Stimulated activated CD4-positive, alpha-beta T cell treated with anti-CD3 and anti-CD28 coated beads, Interleukin-2, amount 100 ng/mL, for 48 hours (primary cell): ENCODE measurements at places on chromosomes 3 and 15.

GRCh38 chr15:78889000-78889399 lies 16.3 kb downstream of the MORF4L1 start:
- no peak for DNase-seq

DNA sequence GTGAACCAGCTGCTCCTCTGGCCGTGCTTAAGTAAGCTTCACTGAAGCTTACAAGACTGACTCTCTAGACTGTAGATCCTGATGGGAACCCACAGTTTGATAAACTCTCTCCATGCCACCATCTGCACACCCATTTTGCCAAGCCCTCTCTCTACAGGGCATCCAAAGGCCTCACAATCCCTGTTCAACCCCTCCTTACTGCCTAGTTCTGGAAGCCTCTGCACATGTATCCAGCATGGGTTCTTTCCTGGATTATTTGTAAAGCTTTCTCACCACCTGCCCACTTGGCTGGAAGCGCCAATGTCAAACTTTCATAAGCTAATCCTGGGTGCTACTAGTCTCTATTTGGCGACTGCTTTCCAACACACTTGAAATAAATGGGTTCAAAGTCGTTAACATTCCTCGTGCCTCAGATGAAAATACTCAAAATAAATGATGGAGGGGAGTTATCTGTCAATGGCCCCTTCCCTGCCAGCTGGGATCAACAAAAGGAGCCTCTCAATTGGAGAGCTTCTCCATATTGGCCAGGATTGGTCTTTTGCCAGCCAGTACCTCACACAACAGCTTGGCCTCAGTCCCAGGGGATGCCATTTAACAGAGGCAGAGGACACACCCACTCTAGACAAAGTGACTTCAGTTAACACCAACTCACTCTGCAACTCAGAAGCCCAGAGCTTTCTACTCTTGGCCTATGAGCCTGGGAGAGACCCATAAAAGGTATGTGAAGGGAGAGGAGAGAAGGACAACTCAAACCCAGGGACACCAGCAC lies 48.1 kb downstream of the SH3BP5 start:
- DNase-seq, result no peak

DNA sequence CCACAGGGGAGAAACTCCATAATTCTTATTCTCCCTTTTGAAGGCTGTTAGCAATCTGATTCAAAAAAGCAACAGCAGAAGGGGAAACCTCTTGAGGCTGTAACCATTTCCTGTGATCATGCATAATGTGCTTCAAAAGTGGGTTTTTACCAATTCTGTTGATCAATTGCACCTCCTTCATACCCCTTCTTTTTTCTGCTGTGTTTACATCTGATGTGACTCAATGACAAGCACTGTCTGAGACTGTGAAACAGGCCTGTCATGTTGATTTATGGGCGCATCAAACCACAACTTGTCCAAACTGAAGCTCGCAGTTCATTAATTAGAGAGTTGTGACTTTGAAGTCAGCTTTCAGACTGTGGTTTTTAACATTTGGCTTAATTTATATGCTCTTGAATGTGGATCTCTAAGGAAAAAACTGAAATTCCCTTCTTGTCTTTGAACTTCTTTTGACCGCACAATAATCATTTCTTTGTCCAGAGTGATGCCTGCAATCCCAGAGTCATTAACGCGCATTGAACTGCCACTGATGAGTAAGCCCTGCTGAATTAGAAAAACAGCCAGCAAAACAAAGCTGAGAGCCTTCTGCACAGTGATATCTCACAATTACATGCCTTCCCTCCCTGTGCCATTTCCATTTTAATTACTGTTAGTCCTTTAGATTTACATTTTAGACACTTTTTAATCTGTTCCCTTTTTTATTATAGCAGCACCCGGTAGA lies 532.8 kb downstream of the FOXP1 start:
- no peak for DNase-seq

DNA sequence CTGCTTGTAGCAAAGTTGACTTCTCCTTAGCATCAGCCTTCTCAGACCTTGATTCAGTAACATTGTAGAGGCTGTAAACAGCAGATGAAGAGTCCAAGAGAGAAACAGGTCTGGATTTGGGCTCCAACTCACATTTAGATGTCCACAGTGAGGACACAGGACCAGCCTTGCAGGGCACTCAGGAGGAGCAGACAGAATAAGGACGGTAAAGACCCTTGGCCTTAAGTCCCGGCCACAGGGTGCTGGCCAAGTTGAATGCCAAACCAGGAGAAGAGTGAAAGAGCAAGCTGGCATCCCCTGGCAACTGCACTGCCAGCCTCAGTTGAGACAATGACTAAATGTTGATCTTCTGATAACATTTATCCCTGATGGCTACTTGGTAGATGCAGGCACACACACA lies 136.3 kb downstream of the LRRK1 start:
- DNase-seq, result no peak

DNA sequence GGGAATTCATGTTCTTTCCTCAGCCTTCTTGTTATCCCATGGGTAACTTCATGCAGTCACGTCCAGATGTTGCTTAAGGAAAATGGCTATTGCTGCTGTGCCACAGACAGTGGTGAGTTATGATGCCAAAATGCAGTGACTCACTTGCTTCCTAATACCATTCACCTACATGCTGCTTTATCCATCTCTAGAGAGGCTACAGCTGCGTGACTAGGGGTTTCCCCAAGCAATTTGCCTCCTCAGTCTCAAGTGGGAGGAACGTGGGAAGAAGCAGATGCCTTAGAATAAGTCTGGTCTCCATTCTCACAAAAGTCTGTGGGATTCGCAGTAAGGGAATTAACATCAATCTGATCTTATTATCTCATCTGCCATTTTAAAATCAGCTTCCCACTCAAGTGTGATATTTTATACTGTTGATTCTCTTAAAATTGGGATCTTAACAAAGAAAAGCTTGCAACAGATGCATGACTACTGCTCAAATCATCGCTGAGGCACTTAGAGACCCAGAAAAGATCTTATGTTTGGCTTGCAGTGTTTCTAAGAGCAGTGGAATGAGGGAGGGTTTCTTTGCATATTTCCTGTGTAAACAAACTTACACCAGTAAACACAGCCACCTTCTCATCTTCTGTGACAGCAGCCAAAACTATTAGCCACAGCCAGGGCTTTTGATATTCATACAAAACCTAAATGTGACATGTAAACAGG lies 62.0 kb upstream of the ACP3 start:
- DNase-seq, result no peak

GRCh38 chr3:57948781-57949242 lies 59.4 kb upstream of the FLNB start:
- no peak for DNase-seq

DNA sequence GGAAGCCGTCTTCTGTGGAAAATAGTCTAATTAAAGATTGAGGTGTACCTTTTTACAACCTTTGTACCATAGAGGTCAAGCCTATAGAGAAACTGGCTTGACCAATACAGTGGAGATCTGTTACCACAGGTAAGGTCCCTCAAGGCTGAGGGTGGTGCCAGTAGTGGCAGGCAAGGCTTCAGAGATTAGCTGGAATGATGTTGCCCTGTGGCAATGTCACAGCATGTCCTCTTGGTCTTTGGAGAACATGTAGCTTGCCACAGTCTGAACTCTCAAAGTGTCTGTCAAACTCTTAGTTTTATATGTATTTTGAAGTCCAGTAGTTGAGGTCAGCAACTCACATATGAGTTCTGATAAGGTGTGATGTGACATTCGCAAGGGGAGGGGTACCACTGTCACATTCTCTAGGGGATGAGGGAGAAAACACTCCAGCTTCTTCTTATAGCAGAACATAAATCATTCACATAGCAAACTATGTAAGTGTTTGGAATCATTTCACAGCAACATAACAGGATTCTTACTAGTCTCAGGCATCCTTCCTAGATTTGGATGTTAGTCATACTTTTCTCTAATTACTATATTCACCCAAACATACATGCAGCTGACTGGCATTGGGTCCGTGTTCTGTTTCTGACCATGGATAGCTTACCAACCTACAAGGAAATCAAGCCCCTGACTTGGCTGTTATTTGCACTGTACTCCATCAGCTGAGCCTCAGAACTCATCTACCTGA lies 173.6 kb downstream of the UBE2E2 start:
- DNase-seq, result no peak

- DNase-seq, result no peak
Measured at GRCh38 chr15:26711445-26711844, 61.4 kb downstream of the GABRB3 start.

DNA sequence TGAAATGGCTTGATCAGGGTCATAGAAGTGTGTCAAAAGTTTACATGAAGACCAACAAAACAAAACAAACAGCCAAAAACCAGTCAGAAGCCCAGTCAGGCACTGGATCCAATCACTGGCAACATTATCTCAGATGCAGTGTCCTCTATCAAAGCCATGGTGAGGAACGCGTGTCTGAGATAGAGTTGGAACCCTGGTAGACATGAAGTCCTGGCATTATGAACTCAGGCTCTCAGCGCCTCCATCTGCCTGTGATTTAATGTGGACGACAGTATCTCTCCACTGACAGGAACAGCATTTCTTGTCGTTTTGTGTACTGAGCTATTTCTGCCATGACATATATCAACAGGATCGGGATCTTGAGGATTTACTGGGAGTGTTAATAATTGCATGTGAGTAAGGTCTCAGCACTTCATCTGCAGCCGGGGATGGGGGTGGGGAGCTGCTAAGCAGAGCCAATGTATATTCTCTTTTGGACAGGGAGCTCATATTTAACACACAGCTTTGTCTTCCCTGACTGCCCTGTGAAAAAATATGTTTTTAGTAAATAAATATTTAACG lies 1120.0 kb downstream of the IGSF11 start:
- no peak for DNase-seq

DNA sequence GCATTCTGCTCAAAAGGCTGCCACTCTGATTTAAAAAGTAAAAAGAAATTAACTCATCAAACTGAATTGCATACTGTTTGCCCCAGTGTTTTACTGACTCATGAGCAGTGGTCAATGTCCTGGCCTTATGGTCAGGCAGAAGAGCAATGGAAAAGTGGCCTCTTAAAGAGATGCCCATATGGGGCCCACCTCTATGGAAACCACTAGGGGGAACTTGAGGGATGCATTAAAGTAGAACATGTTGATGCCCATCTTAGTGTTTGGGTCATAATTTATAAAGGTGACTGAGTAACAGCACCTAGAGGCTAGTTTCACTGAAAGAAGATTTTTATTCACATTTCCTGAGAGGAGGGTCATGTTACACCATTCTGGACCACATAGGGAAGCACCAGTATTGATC lies 66.5 kb upstream of the RNU6-1 start:
- no peak for DNase-seq
